WERI-Rb-1 (cell line): ENCODE measurements at places on chromosomes 3 and 15.

- peak; percentile 43 for DNase-seq
These were observed 82.2 kb upstream of the CTDSPL start for GRCh38 chr3:37779289-37780152.

- no peak for DNase-seq
These were observed 281.4 kb upstream of the SLCO3A1 start for GRCh38 chr15:91572110-91572509.

- peak; percentile 48 for DNase-seq
These were observed 2.4 kb upstream of the ELP6 start for GRCh38 chr3:47515864-47516319.

DNA sequence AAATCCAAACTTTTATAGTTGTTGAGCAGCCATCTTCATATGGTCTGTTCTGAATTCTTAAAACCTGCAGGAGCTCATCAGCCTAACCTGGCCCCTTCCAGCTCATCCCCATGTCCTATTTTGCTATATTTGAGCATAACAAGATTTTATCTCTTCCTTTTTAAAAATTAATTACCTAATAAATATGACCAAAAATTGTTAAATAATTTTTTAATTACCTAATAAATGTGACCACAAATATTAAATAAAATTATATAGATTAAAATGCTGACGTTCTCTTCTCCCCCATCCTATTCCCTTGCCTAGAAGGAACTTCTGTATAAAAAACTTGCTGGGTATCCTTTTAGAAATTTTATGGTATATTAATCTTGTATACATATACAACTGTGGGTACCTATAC is 43.7 kb downstream of the OXNAD1 start:
- no peak for DNase-seq

DNA sequence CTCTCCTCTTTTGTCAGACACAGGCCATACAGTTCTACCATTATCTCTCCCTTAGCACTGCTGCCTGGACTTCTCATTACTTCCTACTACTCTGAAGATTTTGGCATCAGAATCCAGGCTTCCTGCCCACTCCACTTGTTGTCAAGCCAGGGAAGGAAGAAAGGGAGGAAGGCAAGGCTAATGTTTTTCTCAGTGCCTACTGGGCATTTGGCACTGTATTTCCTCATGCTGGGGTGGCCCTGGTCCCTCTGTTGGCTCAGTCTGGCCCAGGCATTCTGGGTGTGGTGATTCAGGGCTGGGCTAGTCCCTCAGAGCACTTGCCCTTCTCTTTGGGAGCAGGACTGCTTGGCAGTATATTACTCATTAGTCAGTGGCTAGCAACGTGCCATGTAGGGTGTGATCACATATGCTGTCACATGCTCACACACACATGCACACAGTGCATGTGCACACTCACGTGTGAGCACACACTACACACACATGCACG is 52.9 kb downstream of the BSN start:
- no peak for DNase-seq

DNA sequence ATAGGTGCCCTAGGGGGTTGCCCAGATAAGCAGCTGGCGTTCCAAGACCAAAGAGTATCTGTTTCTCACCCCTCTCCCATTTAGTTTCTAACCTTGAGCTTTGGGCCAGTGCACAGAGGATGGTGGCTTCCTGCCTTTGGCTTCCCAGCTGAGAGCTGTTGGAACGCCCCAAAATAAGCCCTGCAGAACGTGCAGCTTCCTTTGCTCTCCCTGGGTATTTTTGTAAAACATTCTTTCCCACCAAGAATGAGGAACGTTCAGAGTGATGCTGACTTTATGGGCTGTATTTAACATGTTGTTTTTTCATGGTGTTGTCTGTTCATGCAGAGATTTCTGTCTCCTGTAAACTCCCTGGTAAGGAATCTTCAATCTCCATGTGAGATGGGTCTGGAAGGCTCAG is 63.8 kb downstream of the LPP start:
- no peak for DNase-seq

- peak; percentile 49 for DNase-seq
These were observed 59.7 kb downstream of the RPN1 start for GRCh38 chr3:128590948-128591347.

- DNase-seq = no peak
These were observed 17.8 kb downstream of the ACKR2 start for GRCh38 chr3:42827023-42827422.

DNA sequence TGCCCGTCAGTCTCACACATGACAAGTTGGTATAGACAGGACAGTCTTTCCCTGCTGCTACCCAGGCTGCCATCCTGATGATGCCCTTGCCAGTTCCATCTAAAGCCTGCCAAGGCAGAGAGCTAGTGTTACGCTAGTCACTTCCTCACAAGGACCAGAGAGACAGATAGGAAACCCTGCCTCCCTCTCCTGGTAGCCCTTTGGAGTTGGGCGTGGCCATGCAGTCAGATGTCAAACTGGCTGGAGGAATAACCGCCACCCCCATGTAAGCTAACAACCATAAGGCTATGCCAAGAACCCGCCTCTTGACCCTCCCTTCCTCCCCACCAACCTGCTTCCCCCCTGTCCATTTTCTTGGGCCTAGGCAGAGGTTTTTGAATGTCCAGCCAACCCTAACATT is 2.8 kb downstream of the TMEM115 start:
- DNase-seq = no peak

DNA sequence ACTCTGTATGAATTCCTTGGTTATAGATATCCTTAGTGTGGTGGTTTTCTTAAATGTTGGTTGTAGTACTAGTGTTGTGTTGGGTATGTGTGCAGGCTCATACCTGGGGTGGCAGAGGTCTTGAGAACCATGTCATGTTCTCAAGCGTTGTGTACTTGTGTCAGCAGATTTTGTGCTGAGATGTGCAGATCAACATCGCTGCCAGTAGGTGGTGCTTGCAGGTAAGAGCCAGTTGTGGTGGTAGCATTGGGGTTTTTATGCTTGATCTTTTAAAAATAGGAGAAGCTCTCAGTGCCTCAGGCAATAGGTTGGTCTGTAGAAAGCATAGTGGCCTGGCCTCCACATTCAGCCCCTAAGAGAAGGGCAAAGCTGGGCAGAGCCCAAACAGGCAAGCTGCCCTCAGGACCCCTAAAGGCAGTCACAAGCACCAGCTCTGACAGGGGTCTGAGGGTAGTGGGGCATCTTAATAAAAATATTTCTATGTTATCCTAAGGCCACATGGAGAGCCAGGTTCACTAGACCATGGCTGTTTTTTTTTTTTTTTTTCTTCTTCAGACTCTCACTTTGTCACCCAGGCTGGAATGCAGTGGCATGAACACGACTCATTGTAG is 164.0 kb downstream of the IL20RB start:
- DNase-seq = peak; percentile 61
